ENCODE measurements at places on chromosomes 11 and 22.

- DNase-seq = no peak
These were observed at the start of gene OR51E2 for GRCh38 chr11:4697585-4697984. Gene OR51E2 (minus strand): TSS chr11:4697853. CDS start chr11:4682711, 15,142 bp downstream.

DNA sequence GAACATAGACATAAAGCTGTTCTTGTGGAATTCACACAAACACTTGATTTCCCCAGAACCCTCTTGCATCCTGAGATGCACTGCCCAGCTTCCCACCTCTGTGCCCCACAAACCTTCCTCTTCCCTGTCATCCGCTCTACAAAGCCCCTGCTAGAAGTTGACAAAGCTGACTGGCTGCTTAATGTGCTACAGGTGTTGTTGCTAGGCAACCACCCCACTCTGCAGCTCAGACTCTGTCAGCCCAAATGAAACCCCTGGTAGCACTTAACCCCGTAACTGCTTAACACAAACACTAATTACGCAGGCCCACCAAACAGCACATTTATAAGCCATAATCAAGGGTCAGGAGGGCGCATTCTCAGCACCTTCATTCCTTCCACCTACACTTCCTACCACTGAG, 172.0 kb upstream of the CADM1 start:
- DNase-seq = peak; percentile 1

DNA sequence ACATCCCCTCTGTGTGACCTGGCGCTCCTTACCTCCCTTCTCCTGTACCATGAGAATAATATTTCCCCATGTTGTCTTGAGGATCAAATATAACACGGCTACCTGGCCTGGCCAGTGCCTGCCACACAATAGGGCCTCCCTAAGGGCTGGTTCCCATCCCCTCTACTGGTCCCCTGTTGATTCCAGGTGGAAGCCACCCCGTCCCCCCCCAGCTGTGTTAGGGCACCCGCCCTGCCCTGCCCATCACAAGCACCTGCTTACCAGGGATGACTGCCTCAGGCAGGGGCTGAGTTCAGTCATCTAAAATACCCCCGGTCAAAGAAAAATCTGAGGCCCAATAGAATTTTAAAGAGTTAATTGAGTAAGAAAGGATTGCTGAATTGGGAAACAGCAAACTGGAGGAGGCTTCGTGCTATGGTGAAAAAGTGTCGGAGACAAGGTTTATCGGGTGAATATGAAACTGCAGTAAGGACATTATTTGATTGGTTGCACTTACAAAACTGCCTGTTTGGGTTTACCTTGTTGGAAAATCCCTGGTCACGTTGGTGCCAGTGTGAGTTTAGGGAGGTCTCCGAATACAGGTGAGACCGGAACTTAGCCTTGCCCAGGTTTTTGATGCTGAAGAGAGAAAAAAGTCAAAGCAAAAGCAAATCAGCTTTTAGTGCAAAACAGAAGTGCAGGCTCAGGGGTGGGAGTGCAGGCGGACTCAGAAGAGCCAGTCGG, 5.2 kb downstream of the APOL1 start:
- no peak for DNase-seq

GRCh38 chr22:50303515-50303847, 4.0 kb downstream of the PLXNB2 start:
- DNase-seq = no peak

DNA sequence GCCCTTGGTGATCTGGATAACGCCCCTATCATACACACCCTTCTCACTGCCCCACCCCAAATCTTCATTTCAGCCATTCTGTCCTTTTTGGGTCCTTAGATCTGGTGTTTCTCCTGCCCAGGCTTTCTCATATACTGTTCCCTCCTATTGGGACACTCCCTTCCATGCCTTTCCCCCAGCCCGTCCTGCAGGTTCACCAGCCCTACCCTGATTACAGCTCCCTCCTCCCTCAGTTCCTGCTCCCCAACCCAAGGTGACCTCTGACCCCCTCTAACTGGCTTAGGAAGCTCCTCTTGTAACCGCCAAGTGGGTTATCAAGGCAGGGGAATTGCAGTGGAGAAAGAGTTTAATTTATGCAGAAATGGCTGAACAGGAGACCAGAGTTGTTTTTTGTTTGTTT, 13.0 kb downstream of the MTFP1 start:
- DNase-seq = no peak

GRCh38 chr11:24617856-24618255, 121.0 kb downstream of the LUZP2 start:
- no peak for DNase-seq

DNA sequence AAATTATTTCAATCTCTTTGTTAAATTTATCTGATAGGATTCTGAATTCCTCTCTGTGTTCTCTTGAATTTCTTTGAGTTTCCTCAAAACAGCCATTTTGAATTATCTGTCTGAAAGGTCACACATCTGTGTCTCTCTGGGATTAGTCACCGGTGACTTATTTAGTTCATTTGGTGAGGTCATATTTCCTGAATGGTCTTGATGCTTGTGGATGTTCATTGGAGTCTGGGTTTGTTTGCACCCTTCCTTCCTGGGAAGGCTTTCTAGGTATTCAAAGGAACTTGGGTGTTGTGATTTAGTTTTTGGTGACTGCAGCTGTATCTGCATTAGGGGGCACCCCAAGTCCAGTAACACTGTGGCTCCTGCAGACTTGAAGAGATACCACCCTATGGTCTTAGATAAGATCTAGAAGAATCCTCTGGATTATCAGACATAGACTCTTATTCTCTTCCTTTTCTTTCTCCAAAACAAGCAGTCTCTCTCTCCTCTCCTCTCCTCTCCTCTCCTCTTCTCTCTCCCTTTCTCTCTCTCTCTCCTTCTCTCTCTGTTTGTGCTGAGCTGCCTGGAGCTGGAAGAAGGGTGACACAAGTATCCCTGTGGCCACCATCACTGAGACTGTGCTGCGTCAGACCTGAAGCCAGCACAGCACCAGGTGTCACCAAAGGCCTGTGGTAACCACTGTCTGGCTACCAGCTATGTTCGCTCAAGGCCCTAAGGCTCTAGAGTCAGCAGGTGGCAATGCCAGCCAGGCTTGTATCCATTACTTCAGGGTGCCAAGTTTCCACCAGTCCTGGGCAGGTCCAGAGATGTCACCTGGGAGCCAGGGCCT, 3.3 kb upstream of the HEPN1 start:
- no peak for DNase-seq

DNA sequence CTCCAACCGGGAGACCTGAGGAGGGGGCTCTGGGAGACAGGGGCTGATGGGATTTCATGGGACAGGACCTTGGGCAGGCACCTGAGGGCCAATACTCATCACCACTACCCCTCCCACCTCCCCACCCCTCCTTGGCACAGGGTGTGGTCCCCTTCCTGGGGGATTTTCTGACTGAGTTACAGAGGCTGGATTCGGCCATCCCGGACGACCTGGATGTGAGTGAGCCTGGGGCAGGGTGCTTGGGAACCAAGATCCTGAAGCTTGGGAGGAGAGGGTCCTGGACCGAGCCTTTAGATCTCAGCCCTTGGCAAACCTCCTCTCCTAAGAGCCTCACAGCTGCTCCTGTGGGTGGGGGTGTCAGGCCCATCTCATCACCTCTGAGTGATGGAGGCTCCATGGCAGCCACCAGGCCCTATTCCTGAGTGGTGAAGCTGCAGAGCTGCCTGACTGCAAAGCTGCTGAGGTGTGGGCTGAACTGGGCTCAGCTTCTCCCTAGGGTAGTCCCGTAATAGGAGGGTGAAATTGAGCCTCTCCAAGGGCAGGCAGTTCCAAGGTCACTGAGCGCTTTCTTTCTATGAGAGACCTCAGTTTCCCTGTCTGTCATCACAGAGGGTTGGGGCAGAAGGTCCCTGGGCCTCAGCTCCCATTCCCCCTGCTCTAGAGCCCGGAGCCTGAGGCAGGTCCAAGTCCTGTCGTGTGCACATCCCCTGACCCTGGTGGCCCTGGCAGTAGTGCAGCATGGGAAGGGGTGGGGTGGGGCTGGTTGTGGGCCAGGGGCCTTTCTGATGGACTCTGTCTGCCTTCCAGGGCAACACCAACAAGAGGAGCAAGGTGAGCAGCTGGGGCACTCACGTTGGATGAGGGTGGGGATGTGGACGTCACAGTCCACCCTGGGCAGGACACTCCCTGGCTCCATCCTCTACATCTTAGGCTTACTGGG, 6.5 kb downstream of the RGL4 start:
- DNase-seq = no peak

All from DMS 273 treated with DMSO at 0.1 percent for 48 hours (cell line).